Lung microvascular endothelial cell (primary cell): ENCODE measurements at places on chromosomes 12 and 14. TPM values are rescaled to one million over a fixed set of nuclear protein-coding genes. Genes with fewer than 3 reads are reported as not detected.

- DNase-seq, result no peak
Observed at GRCh38 chr12:91877456-91878235, 268.0 kb downstream of the BTG1 start.

GRCh38 chr12:105348561-105348960 is 18.1 kb downstream of the C12orf75 start:
- DNase-seq, result no peak

DNA sequence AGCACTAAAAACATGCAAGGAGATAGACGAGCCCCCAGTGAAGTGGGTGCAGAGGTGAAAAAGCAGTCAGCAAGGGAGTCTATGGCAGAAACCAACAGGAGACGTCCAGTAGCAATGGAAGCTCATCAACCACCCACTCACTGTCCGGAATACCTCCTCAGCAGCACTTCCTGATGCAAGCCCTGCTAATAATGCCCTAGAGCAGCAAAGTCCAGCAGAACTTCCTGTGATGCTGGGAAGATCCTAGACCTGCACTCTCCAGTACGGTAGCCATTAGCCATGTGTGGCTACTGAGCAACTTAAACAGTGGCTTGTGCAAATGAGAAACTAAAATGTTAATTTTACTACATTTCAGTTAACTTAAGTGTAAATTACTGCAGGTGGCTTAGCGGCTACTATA is 11.0 kb downstream of the SERPINA9 start:
- no peak for DNase-seq

GRCh38 chr12:79929065-79929464 is 5.8 kb downstream of the PPP1R12A start:
- DNase-seq, result no peak

The GLIPR1L1 gene
- not detected in 2 replicates for total RNA-seq

The CD9 gene
- total RNA-seq, result 799 and 1,196 TPM in 2 replicates

DNA sequence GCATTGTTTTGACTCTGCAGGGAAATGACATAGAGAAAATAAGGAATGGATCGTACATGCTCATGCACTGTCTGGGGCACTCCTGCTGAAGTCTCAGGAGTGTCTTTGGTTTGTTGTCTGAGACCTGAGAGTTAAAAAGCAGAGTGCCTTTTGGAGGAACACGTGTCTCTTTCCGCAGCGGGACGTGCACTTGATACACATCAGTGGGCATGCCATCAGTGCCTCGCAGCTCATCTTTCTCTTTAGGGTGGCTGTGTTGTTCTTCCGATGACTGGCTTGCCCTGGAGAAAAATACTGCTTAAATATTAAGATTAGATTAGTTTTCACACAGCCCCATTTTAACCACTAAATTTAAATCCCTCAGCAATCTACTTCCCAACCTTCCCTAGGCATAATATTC is 835.9 kb downstream of the DIO2 start:
- DNase-seq, result no peak

DNA sequence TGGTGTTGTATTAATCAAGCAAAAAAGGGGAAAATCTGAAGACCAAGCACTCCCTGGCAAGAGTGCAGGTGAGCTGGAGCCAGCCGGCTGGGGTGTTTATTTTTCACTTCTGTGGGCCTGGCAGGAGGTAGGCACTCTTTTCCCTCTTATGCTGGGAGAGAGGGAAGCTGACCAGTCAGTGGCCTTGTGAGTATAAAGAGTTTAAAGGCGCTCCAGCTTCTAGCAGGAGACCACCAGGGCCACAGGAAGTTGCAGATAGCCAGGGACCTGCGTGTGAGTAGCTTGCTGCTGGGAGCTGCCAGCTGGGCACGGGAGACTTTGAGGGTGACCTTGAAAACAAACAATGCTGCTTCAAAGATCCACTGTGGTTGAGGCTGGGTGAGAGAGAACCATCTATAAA is 217.4 kb upstream of the PWP1 start:
- DNase-seq, result no peak

- no peak for DNase-seq
Observed at GRCh38 chr12:70042675-70043074, 200.6 kb upstream of the CNOT2 start.

- DNase-seq, result no peak
Observed at GRCh38 chr12:47935184-47935583, 28.2 kb upstream of the TMEM106C start.

DNA sequence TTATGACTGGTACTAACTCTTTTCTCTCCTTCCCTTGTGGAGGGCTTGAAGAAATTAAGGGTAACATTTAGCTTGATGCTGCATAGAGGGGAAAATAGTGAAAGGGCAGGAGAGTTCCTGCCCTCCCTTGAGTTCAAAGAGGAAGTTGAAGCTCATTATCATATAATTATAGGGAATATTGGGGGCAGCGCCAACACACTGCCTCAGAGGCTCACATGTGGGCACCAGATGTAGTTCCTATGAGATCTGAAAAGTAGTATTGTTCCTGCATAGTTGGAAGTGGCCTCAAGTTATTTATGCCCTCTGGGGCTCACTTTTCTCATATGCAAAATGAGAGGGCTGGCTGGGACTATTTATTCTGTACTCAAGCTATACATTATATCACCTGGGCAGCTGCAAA is 33.0 kb upstream of the FGF23 start:
- no peak for DNase-seq

The ADCY6 gene
- 22.9 and 36.3 TPM in 2 replicates for total RNA-seq

GRCh38 chr14:104548802-104549535 is 30.6 kb upstream of the C14orf180 start:
- DNase-seq, result no peak

DNA sequence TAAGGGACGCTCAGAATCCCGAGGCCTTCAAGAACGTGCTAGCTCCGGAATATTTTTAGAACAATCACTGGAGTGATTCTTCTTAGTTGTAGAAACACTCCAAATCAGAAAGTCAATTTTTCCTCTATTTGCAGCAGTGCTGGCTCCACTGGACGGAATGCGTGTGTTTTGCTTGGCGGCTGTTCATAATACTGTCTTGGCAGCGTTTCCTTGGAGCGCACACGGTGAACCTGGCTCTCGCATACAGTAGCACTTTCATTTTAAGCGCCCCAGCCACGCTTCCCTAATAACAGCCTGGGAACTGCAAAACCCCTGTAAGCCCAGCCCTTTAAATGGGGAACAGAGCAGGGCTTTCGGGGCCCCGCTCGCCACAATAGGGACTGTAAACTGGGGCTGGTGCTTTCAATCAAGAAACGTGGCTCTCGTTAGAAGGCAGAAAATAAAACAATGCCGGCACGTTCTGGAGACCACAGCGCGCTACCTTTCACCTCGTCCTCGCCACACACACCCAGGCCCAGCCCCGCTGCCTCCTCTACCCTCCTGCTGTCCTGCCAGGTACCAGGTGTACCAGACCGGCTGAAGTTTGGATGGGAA is 79.9 kb downstream of the BCL11B start:
- DNase-seq, result peak; percentile 87

The GON7 gene
- total RNA-seq, result 11.1 and 14.9 TPM in 2 replicates

GRCh38 chr12:68587448-68587873 is 23.2 kb upstream of the RAP1B start:
- DNase-seq, result no peak

The BCL2L14 gene
- total RNA-seq, result not detected in 2 replicates

DNA sequence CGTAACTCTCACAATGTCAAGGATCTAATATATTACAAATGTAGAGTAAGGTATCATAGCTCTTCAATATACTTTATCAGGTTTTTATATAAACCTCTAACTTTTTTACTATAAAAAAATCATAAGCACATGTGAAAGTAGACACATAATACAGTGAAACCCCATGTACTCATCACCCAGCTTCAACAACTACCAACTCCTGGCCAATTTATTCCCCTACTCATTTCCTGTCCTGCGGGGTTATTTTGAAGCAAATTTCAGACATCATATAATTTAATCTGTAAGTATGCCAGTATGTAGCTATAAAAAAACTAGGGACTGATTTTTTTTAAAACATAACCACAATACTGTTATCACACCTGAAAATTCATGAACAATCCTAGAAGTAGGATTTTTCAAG is 47.7 kb downstream of the NOPCHAP1 start:
- peak; percentile 38 for DNase-seq

- no peak for DNase-seq
Observed at GRCh38 chr12:49279706-49280159, 14.9 kb downstream of the TUBA1C start.

GRCh38 chr12:109618082-109618481 is 44.5 kb downstream of the MVK start:
- DNase-seq, result no peak

DNA sequence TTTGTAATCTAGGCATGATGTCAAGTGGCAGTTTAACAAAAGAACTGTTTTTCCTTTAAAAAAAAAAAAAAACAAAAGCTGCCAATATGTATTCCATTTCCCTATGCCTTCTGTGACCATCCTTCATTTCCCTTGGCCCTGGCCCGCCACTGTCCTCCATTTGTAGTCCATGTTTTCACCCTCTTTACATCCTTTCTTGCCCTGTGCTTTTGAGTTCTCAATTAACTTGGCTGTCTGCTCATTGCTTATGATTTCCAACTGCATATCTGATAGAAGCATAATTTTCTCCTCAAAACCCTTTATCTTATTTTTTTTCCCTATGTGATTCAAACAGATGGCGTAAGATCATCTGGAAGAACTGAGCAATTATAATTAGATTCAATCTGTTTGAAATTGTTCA is 297.5 kb downstream of the NAV3 start:
- no peak for DNase-seq

DNA sequence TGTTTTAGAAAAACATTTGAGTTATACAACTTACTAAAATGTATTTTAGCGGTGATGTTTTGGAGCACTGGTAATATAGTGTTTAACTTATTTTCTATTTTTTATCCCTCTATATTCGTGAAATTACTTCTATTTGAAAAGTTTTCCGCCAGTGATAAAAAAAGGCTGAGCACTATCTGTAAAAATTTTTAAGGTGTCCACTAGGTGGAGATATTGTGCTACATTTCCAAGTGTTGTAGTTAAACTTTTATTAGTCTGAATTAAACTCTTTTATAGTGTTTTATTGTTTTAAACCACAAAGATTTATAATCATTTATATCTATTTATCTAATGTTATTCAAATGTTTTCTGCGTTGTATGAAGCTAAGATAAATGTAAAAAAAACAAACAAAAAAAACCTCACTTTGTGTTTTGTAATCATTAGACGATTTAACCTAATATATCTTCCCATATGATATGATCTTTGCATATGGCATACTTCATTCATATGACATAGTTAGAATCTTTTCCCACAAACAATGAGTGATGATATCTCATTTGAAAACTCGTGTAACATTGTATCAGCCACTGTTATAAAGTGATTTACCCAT is 11.8 kb downstream of the ALG10B start:
- peak; percentile 62 for DNase-seq

GRCh38 chr12:89343127-89343526 is 9.2 kb downstream of the DUSP6 start:
- DNase-seq, result peak; percentile 93

The WNT5B gene
- 0.20 and 0.22 TPM in 2 replicates for total RNA-seq

GRCh38 chr14:102873131-102873530 is 49.3 kb upstream of the AMN start:
- DNase-seq, result no peak

GRCh38 chr12:109387425-109388166 is 39.9 kb downstream of the MYO1H start:
- DNase-seq, result peak; percentile 44

The SLC39A9 gene
- total RNA-seq, result 77.4 and 117 TPM in 2 replicates

DNA sequence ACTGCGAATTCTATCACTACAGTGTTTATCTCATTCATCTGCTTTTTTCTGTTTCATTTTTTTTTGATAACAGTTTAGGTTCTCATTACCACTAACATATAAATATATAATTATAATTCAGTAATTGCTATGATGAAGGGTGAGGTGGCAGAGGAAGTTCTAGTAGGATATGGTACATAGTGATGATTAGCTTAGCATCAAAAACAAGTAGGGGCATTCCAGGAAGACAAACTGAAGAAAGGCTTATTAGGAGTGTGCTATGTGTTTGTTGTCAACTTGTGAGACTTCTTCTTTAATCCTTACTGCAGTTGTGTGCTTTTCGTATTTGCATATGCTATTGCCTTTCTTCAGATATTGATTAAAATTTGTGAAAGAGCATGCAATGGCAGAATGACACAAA is 20.6 kb downstream of the FUT8 start:
- DNase-seq, result peak; percentile 33

The SLC17A8 gene
- total RNA-seq, result not detected in 2 replicates

The PPP1R36 gene
- 0.40 and 0.44 TPM in 2 replicates for total RNA-seq

DNA sequence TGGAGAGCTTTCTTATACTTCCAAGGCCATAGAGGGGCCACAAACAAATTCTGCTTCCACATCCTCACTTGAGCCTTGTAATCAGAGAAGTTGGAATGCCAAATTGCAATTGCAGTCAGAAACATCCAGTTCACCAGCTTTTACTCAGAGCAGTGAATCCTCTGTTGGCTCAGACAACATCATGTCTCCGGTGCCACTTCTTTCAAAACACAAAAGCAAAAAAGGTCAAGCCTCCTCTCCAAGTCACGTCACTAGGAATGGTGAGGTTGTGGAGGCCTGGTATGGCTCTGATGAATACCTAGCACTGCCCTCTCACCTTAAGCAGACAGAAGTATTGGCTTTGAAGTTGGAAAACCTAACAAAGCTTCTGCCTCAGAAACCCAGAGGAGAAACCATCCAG is 217.1 kb downstream of the AKAP6 start:
- DNase-seq, result no peak

The DTX1 gene
- total RNA-seq, result 0.65 and 4.6 TPM in 2 replicates

- DNase-seq, result no peak
Observed at GRCh38 chr14:99397698-99398097, 83.0 kb downstream of the SETD3 start.

The HOXC12 gene
- not detected in 2 replicates for total RNA-seq

The P2RX2 gene
- not detected in 2 replicates for total RNA-seq

- DNase-seq, result no peak
Observed at GRCh38 chr12:13437541-13437940, 241.0 kb downstream of the EMP1 start.

DNA sequence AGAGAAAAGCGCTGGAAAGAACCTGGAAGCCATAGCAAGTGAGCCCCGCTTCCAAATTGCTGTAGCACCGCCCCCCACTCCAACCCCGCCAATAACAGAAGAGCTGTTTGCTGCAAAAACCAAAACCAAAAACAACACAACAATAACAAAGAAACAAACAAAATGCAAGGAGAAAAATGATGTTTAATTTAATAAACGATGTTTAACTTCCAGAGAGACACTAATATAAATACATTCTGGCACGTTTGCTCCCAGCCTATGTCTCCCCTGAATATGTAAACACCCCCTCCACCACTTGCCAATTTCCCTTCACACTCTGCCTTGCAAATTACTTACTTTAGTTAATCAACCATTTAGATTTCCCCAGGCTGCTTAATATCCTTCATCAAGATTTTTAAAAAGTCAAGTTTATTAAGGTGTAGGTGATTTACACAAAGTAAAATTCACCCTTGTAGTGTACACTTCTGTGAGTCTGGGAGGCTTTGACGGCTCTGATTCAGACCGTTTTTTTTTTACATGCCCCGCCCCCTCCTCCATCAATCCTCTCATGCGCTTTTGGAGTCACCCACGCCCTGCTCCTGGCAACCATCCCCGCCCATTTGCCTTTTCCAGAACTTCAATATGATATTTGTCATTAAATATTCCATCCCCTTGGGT is 482 bp upstream of the IFI27L2 start:
- peak; percentile 57 for DNase-seq

- DNase-seq, result no peak
Observed at GRCh38 chr12:132075714-132076553, 68.2 kb downstream of the DDX51 start.
